ENCODE measurements at places on chromosomes 2 and 18. TPM values are rescaled to one million over a fixed set of nuclear protein-coding genes. Genes with fewer than 3 reads are reported as not detected.

The GALNT14 gene
- total RNA-seq = not detected

The FSIP2 gene
- 0.15 TPM for total RNA-seq

The LRRC30 gene
- total RNA-seq = not detected

The LCT gene
- 0.08 TPM for total RNA-seq

The SLC8A1 gene
- 0.25 TPM for total RNA-seq

The CMPK2 gene
- 84.8 TPM for total RNA-seq

The TDRD15 gene
- total RNA-seq = not detected

DNA sequence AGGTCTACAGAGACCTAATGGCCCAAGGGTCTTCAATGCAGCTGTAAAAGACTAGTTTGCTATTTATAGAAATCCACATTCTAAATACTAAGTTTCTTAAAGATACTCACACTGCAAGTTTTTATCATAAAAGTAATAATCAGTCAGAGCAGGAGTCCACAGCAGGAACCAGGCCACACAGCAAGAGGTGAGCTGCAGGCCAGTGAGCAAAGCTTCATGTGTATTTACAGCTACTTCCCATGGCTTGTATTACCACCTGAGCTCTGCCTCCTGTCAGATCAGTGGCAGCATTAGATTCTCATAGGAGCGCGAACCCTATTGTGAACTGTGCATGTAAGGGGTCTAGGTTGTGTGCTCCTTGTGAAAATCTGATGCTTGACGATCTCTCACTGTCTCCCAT, 6.7 kb upstream of the SCN9A start:
- no peaks in the 10 kb centered on the region for H3K4me1 ChIP-seq
- DNase-seq = no peak
- H3K27ac ChIP-seq = no peak overlapping the region
- peaks cover 9% of the 10 kb centered on the region for H3K27me3 ChIP-seq
- no peaks in the 10 kb centered on the region for H3K36me3 ChIP-seq
- no peak overlapping the region for H3K4me3 ChIP-seq

DNA sequence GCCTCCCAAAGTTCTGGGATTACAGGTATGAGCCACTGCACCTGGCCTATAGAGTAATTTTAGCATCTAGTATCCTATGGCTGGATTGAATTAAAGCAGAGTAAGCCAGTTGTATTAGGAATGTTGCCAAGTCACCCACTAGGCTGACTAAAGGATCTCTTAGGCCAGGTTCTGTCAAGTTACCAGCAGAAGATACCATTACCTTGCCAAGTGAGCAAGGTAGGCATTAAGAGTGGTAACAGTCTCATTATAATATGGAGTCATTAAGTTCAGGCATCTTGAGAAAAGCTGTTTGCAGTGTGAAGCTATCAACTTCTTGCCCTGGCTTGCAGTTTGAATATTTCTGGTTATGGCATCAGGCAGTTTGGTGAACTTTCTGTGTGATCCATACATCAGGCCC, 37.0 kb upstream of the MTCL1 start:
- H3K27me3 ChIP-seq = peaks cover 5% of the 10 kb centered on the region
- no peaks in the 10 kb centered on the region for H3K36me3 ChIP-seq
- no peak overlapping the region for H3K27ac ChIP-seq

DNA sequence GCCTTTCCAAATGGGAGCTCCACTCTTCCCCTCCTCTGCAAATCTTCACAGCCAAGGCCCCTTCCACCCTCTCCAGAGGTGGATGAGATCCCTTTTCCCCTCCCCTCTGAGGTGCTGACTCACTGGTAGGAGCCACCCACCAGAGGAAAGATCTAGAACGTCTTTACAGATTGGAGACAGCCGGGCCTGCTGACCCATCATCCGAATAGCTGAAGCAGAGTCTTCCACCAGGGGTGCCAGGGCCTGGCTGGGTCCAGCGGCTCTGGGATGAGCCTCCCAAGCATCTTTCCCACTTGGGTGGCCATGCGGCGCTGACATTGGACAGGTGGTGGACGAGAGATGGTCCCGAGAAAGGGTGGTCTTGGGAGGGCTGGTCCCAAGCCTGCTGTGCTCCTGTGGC, 9.0 kb downstream of the ERFE start:
- H3K27me3 ChIP-seq = peaks cover 18% of the 10 kb centered on the region
- no peak overlapping the region for H3K27ac ChIP-seq
- peaks cover 11% of the 10 kb centered on the region for H3K4me1 ChIP-seq
- no peak for DNase-seq
- no peak overlapping the region for H3K4me3 ChIP-seq

- peaks cover 9% of the 10 kb centered on the region for H3K36me3 ChIP-seq
- peak; percentile 36 for DNase-seq
- H3K27me3 ChIP-seq = no peaks in the 10 kb centered on the region
- no peak overlapping the region for H3K4me3 ChIP-seq
- H3K4me1 ChIP-seq = peaks cover 9% of the 10 kb centered on the region
- no peak overlapping the region for H3K27ac ChIP-seq
Measured at GRCh38 chr2:10688921-10689807, 611 bp downstream of the NOL10 start.

GRCh38 chr2:180063494-180064092, 56.5 kb upstream of the CWC22 start:
- no peak overlapping the region for H3K4me3 ChIP-seq
- no peak for DNase-seq
- H3K36me3 ChIP-seq = no peaks in the 10 kb centered on the region
- no peak overlapping the region for H3K27ac ChIP-seq
- H3K27me3 ChIP-seq = no peaks in the 10 kb centered on the region
- no peaks in the 10 kb centered on the region for H3K4me1 ChIP-seq

- H3K36me3 ChIP-seq = no peaks in the 10 kb centered on the region
- no peak for DNase-seq
Measured at GRCh38 chr18:30277676-30278075, 764.9 kb downstream of the DSC3 start.

GRCh38 chr2:12685145-12685544, 31.6 kb upstream of the TRIB2 start:
- H3K4me1 ChIP-seq = no peaks in the 10 kb centered on the region
- DNase-seq = no peak
- H3K4me3 ChIP-seq = no peak overlapping the region

- H3K27ac ChIP-seq = no peak overlapping the region
- no peaks in the 10 kb centered on the region for H3K36me3 ChIP-seq
- H3K4me1 ChIP-seq = no peaks in the 10 kb centered on the region
- DNase-seq = no peak
- no peak overlapping the region for H3K4me3 ChIP-seq
- no peaks in the 10 kb centered on the region for H3K27me3 ChIP-seq
Measured at GRCh38 chr2:189104934-189105333, 74.6 kb downstream of the COL5A2 start.

- no peak overlapping the region for H3K27ac ChIP-seq
- no peak overlapping the region for H3K4me3 ChIP-seq
- H3K27me3 ChIP-seq = no peaks in the 10 kb centered on the region
Measured at GRCh38 chr18:75638776-75639471, 211.4 kb upstream of the SMIM21 start.

DNA sequence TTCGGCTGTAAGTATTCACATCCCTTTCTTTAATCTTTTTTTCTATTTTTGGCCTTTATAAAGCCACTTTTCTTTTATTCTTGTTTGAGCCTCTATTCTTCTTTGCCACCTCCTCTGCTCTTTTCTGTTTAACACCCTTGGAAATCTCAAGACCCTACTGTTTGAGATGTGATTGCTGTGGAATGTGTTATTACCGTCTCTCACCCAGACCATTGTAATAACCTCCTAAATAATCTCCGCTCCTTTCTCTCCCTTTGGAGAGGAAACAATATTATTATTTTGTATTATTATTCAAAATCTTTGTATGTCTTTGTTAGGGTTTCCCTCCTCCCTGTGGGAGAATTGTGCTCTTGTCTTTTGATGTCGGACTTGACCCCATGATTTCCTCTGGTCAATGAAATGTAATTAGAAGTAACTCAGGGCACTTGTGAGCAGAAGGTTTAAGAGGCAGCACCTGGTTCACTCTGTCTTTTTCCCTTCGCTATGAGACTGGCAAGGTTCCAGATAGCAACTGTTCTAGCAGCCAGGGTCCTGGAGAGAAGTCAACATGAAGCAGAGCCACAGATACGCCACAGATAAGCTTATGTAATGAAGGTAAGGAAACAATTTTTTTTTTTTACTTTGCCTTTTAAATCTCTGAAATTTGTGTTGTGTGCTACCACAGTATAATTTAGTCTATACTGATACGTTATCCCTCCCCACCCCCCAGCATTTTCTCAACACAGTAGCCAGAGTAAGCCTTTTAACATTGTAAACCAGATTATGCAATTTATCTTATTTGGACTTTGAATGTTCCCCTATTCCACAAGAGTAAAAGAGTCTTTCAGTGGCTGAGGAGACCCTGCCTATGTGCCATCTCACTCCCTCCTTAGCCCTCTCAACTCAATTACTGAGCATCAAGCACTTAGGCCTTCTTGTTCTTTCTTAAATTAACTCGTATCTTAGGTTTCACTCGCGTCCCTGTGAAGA, 601.2 kb upstream of the ZNF804A start:
- DNase-seq = no peak
- H3K36me3 ChIP-seq = no peaks in the 10 kb centered on the region
- H3K27ac ChIP-seq = no peak overlapping the region
- H3K27me3 ChIP-seq = no peaks in the 10 kb centered on the region
- H3K4me1 ChIP-seq = no peaks in the 10 kb centered on the region

GRCh38 chr18:9453283-9453682, 22.0 kb upstream of the RALBP1 start:
- peaks cover 8% of the 10 kb centered on the region for H3K27me3 ChIP-seq
- H3K27ac ChIP-seq = no peak overlapping the region
- no peaks in the 10 kb centered on the region for H3K4me1 ChIP-seq
- DNase-seq = no peak
- H3K4me3 ChIP-seq = no peak overlapping the region

- DNase-seq = no peak
- no peaks in the 10 kb centered on the region for H3K36me3 ChIP-seq
- no peak overlapping the region for H3K27ac ChIP-seq
- H3K27me3 ChIP-seq = no peaks in the 10 kb centered on the region
Measured at GRCh38 chr2:108297436-108298141, 8.9 kb downstream of the SULT1C2 start.

GRCh38 chr2:83941886-83942285, 517.2 kb downstream of the SUCLG1 start:
- no peak overlapping the region for H3K27ac ChIP-seq
- H3K4me3 ChIP-seq = no peak overlapping the region
- no peak for DNase-seq
- H3K27me3 ChIP-seq = no peaks in the 10 kb centered on the region

- H3K27ac ChIP-seq = no peak overlapping the region
- no peaks in the 10 kb centered on the region for H3K36me3 ChIP-seq
- DNase-seq = no peak
- H3K4me3 ChIP-seq = no peak overlapping the region
- no peaks in the 10 kb centered on the region for H3K4me1 ChIP-seq
Measured at GRCh38 chr2:109009920-109010610, 21.0 kb upstream of the EDAR start.

DNA sequence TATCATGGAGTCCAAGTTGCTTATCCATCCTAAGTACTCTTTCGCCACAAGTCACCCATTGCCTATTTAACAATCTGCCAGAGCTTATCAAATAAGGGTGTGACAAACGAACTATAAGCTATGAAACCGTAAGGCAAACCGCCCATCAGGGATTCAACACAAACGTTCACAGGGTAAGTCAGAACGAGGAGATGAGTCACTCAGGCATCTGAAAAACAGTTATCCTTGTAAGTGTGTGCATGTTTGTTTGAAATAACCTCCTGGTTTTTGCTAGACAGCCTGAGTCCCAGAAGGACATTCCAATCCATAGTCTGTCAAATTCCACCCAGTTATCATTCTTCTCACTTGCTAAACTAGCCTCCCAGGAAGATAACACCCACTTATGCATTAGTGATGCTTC, 299.1 kb downstream of the PAX3 start:
- H3K4me1 ChIP-seq = no peaks in the 10 kb centered on the region
- no peak for DNase-seq
- H3K27ac ChIP-seq = no peak overlapping the region
- H3K4me3 ChIP-seq = no peak overlapping the region
- H3K36me3 ChIP-seq = no peaks in the 10 kb centered on the region

DNA sequence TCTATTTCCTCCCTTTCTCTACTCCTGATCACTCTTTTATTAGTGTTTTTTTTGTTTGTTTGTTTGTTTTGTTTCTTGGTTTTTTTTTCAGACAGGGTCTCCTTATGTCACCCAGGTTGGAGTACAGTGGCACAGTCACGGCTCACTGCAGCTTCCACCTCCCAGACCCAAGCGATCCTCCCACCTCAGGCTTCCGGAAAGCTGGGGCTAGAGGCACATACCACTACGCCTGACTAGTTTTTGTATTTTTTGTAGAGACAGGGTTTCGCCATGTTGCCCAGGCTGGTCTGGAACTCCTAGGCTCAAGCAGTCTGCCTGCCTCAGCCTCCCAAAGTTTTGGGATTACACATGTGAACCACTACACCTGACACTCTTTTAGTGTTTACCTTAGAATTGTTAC, 122.3 kb downstream of the ATL2 start:
- H3K27ac ChIP-seq = no peak overlapping the region
- no peaks in the 10 kb centered on the region for H3K36me3 ChIP-seq
- H3K4me1 ChIP-seq = no peaks in the 10 kb centered on the region
- no peak overlapping the region for H3K4me3 ChIP-seq
- DNase-seq = no peak
- H3K27me3 ChIP-seq = peaks cover 16% of the 10 kb centered on the region

DNA sequence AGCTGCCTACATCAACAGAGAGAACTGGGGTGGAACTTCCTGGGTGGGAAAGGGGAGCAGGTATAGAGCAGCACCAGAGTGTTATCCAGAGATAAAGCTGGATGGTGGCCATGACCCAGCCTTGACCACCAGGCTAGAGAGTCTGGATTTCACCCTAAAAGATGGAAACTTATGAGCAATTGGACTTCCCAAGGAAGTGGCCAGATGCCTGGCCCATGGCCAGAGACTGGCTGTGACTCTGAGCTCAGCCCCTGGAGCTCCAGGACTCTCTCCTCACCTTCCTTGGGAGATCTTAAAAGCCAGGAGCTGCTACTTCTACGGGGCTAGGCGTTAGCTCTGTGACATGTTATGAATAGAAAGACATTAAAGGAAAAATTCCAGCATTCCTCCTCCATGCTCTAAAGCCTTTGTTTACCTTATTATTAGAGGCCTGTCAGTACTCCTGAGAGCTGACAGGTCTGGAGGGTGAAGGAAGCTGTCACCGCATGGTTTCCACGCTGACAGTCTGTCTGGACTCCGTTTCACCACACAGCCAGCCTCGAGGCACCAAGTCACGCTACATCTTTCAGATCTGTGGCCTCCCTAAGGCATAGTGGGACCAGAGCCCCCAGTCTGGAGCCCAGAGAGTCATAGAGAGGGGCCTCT, 260.0 kb upstream of the SIX2 start:
- H3K27ac ChIP-seq = no peak overlapping the region
- no peak overlapping the region for H3K4me3 ChIP-seq
- peaks cover 4% of the 10 kb centered on the region for H3K4me1 ChIP-seq
- H3K27me3 ChIP-seq = peaks cover 26% of the 10 kb centered on the region
- no peak for DNase-seq

DNA sequence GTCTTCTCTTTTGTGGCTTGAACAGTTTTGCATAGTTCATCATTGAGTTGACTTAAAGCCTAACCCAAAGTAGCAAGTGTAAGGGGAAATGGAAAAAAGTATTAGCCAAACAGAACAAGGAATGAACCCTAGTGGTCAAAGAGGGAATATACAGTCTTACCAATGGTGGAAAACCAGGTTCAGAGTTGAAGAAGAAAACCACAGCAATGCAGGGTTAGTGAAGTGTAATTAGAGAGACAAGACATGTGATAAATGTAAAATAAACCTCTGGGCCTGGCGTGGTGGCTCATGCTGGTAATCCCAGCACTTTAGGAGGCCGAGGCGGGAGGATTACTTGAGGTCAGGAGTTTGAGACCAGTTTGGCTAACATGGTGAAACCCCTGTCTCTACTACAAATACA, 2.4 kb downstream of the TTN start:
- H3K27ac ChIP-seq = no peak overlapping the region
- DNase-seq = no peak
- H3K27me3 ChIP-seq = no peaks in the 10 kb centered on the region

GRCh38 chr18:40233931-40234616, 1721.0 kb upstream of the PIK3C3 start:
- H3K4me1 ChIP-seq = no peaks in the 10 kb centered on the region
- DNase-seq = no peak
- no peak overlapping the region for H3K27ac ChIP-seq
- H3K4me3 ChIP-seq = no peak overlapping the region
- H3K36me3 ChIP-seq = no peaks in the 10 kb centered on the region
